Activated T-helper 2 cell treated with anti-CD3 and anti-CD28 coated beads, Interferon-gamma antibody, Interleukin-2, Interleukin-4, amounts not matched to agents 10 μg/mL and 5 μg/mL and 100 μg/mL, durations not matched to agents 14 hours and 24 hours and 36 hours (primary cell): ENCODE measurements at places on chromosomes 2 and 18. TPM values are rescaled to one million over a fixed set of nuclear protein-coding genes. Genes with fewer than 3 reads are reported as not detected.

DNA sequence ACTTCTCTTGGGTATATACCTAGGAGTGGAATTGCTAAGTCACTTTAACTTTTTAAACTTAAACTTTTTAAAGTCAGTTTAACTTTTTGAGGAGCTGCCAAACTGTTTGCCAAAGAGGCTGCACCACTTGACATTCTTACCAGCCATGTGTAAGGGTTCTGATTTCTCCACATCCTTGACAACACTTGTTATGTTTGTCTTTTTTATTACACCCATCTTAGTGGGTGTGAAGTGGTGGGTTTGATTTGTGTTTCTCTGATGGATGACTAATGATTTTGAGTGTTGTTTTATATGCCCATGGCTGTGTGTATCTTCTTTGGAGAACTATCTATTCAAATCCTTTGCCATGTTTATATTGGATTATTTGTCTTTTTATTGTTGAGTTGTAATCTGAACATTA lies 13.6 kb downstream of the ASAP2 start:
- no peak overlapping the region for H3K27ac ChIP-seq
- H3K36me3 ChIP-seq, result no peaks in the 10 kb centered on the region
- H3K4me1 ChIP-seq, result no peaks in the 10 kb centered on the region
- no peak overlapping the region for H3K4me3 ChIP-seq

GRCh38 chr2:130877258-130877657 lies 40.5 kb downstream of the ARHGEF4 start:
- DNase-seq, result no peak
- no peak overlapping the region for H3K27ac ChIP-seq
- no peaks in the 10 kb centered on the region for H3K4me1 ChIP-seq
- no peak overlapping the region for H3K4me3 ChIP-seq

- no peaks in the 10 kb centered on the region for H3K36me3 ChIP-seq
- no peaks in the 10 kb centered on the region for H3K27me3 ChIP-seq
- H3K4me3 ChIP-seq, result no peak overlapping the region
- no peak overlapping the region for H3K27ac ChIP-seq
- no peaks in the 10 kb centered on the region for H3K4me1 ChIP-seq
- no peak for DNase-seq
These were observed 352.5 kb upstream of the GULP1 start for GRCh38 chr2:187939180-187939579.

GRCh38 chr18:37403100-37403781 lies 162.4 kb downstream of the CELF4 start:
- H3K36me3 ChIP-seq, result no peaks in the 10 kb centered on the region
- no peak overlapping the region for H3K27ac ChIP-seq
- H3K4me3 ChIP-seq, result no peak overlapping the region
- H3K27me3 ChIP-seq, result no peaks in the 10 kb centered on the region
- no peak for DNase-seq

GRCh38 chr2:32495139-32495538 lies 132.7 kb upstream of the TTC27 start:
- DNase-seq, result no peak
- H3K4me3 ChIP-seq, result no peak overlapping the region
- peaks cover 6% of the 10 kb centered on the region for H3K4me1 ChIP-seq
- no peak overlapping the region for H3K27ac ChIP-seq

Gene IL18R1
- 61.9 and 68.2 TPM in 2 replicates for total RNA-seq

DNA sequence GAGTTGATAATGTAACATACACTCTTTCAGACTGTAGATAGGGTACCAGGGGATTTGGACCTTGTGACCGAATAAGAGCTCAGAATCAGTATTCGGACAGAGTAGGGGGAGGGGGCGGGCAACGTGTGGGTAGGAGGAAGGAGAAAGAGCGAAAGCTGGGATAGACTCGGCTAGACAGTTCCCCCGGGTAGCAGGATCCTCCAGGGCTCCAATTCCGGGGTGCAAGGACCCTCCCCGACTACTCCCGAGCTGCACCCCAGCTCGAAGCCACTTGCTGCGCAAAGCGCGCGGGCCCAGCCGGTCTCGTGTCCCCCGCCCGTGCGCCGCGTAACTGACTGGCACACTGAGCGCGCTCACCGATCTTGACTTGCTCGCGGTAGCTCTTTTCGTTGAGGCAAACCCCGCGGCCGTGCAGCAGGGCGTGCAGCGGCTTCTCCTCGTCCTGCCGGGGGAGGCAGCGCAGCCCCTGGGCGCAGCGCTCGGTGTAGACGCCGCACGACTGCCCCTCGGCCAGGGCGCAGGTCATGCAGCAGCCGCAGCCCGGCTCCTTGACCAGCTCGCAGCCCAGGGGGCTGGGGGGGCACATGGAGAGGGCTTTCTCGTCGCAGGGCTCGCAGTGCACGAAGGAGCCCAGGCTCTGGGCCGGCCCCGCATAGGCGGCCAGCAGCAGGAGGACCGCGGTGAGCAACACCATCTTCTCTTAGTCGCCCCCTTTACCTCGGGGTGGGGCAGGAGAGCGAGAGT lies 1.1 kb downstream of the IGFBP5 start:
- peak overlapping the region; percentile 55 for H3K4me3 ChIP-seq
- H3K27me3 ChIP-seq, result peaks cover 62% of the 10 kb centered on the region
- peaks cover 25% of the 10 kb centered on the region for H3K4me1 ChIP-seq
- H3K27ac ChIP-seq, result no peak overlapping the region

Gene CYS1
- total RNA-seq, result 0.78 and 0.89 TPM in 2 replicates

DNA sequence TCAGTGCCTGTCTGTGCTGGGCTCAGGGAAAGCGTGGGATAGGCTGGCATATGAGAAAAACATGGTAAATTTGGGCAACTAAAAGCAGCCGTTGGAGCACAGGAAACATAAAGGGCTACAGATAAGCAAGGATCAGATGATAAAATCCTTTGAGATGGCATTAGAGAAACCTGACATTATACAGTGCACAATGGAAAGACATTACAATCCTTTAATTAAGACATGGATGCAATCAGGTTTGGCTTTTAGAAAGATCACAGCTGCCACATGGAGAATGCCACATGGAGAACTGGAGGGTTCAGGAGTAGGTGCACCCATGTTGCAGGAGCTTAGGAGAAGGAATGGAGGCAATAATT lies 117.3 kb downstream of the CDC42EP3 start:
- no peaks in the 10 kb centered on the region for H3K27me3 ChIP-seq
- no peaks in the 10 kb centered on the region for H3K36me3 ChIP-seq
- H3K4me1 ChIP-seq, result peaks cover 16% of the 10 kb centered on the region
- no peak overlapping the region for H3K4me3 ChIP-seq
- H3K27ac ChIP-seq, result no peak overlapping the region
- no peak for DNase-seq
